ENCODE measurements at places on chromosomes 6 and 20.

DNA sequence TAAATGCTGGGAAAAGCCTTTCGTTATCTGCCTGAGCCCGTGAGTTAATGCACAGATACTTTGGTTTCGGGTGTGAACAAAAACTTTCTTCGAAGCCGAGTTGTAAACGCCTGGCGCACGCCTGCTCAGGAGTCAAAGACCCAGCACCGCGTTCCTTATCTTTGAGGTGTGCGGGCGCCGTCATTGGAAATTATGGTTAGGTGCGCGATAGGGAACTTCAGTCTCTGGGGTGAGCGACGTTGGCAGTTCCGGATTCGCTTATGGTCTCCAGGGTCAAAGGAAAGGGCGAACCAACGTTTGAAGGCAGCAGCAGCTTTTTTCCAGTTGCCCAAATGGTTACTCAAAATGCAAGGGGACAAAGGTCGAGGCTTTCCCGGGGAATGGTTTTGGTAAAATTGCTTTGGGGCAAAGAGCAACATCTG lies 853 bp downstream of the SLC22A3 start:
- DNase-seq = peak; percentile 53

- no peak for DNase-seq
Observed at GRCh38 chr6:134884752-134885151, 65.1 kb downstream of the ALDH8A1 start.

DNA sequence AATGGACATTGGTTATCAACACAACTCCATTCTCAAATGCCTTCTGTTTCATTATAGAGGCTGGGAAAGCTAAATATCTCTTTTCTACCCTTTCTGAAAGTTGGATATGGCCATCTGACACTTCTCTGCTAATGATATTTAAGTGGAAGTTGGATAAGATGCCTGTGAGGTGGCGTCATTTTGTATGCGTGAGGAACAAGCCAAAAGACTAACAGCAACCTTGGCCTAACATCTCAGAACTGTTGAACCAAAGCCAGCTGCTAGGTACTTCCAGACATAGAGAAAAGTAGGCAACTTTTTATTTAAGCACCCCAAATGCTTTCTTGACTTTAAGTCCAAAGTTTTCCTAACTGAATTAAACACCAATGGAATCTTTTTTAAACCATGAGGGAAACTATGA lies 708.4 kb downstream of the CD109 start:
- DNase-seq = no peak

DNA sequence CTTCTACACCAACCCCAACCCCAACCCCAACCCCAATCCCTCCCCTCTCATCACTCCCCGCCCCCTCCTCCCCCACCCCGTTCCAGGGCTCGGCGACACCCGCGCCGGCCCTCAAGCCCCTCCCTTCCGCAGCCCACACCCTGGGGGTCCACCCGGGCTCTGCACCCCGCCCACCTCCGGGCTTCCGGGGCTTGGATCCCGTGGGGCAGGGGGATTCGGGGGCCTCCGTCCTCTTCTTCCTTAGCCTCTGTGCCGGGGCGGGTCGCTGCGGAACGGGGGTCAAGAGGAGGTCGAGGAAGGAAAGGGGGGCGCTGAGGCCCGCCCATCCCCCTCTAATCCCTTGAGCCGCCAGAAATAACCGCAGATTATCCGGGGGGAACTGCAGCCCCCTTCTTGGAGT lies 690 bp downstream of the TULP1 start:
- DNase-seq = no peak

- no peak for DNase-seq
Observed at GRCh38 chr6:158027590-158028285, 46.1 kb downstream of the SYNJ2 start.

GRCh38 chr6:111447051-111447450 lies 36.0 kb downstream of the REV3L start:
- DNase-seq = no peak

GRCh38 chr20:19601126-19601810 lies 156.8 kb upstream of the RIN2 start:
- no peak for DNase-seq

DNA sequence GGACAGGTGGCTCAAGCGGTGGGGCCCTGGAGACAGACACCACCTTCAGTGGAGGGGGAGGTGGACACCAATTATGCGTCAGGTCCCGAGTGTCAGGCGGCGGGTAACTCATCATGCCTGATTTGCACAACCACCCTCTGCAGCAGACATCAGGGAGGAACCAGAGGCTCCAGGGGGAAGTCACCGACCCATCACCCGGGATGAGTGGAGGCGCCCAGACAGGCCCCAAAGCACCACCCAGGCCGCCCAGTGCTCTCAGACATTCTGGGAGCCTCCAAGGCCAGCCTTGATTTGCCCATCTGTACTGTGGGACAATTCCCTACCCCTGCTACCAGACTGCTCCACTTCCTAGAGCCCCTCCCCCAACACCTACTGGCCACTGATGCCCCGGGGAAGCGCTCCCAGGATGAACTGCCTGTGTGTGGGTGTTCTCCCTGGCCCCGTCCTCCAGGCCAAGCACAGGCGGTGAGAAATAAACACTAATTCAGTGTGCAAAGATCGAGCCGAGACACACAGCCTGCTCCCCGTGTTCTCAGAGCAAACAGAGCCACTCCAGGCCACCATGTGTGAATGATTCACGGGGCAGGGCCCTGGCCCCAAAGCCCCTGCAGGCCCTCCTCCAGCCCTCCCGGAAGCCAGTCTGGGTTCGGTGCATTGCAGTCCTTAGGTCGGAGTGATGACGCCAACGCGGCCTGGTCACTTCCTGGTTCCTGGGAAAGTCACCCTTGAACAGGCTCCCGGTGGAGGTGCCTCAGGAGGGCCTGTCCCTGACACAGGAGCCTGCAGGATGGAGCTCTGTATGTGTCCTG lies 107.2 kb downstream of the ASXL1 start:
- peak; percentile 98 for DNase-seq

- DNase-seq = no peak
Observed at GRCh38 chr6:51396583-51396982, 577.9 kb downstream of the TFAP2B start.

- DNase-seq = no peak
Observed at GRCh38 chr20:61719691-61720347, 345.9 kb downstream of the TAF4 start.

DNA sequence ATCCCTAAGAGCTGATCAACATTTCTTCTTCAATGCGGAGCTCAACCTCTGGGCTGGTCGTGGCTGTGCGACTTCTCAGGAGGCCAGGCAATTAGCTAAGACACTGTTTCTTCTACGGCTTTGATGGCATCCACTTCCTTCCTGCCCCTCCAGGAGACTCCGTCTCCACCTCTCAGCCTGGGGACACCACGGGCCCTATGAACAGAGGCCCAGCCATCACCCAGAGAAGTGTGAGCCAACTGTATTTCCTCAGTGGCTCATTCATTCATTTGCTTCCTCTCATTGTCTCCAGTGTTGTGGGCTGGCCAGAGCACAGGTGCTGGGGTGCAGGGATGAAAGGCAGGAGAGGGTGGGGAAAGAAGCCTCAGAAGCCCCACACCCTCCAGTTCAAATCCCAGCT lies 51.8 kb upstream of the APCDD1L start:
- no peak for DNase-seq

DNA sequence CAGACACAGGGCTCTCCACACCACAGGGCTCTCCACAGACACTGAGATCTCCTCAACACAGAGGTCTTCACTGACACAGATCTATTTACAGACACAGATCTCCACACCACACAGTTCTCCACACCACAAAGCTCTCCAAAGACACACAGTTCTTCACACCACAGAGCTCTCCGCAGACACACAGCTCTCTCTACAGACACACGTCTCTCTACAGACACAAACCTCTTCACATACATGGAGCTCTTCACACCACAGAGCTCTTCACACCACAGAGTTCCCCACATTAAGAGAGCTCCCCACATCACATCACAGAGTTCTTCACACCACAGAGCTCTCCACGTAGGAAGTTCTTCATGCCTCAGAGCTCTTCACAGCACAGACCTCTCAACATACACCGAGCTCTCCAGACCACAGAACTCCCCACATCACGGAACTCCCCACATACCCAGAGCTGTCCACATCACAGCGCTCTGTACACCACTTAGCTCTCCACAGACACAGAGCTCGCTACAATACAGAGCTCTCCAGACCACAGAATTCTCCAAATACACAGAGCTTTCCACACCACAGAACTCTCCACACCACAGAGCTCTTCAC lies 53.9 kb downstream of the ERMARD start:
- DNase-seq = no peak

DNA sequence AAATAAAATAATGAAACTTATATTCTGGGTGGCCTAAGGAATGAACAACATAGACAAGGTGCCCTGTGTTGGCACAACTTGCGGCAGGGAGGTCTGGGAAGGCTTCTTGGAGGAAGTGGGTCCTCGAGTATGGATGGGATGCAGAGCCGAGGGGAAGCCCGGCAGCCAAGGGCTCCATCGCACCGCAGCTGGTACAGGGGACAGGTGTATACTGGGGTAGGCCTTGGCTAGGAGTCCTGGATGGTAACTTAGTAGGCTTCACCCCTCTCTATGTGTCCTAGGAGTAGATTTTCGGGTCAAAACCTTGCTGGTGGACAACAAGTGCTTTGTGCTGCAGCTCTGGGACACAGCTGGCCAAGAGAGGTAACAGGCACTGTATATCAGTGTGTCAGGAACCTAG lies 28.0 kb downstream of the RAB44 start:
- no peak for DNase-seq

GRCh38 chr20:12925210-12925755 lies 83.5 kb upstream of the SPTLC3 start:
- peak; percentile 88 for DNase-seq

DNA sequence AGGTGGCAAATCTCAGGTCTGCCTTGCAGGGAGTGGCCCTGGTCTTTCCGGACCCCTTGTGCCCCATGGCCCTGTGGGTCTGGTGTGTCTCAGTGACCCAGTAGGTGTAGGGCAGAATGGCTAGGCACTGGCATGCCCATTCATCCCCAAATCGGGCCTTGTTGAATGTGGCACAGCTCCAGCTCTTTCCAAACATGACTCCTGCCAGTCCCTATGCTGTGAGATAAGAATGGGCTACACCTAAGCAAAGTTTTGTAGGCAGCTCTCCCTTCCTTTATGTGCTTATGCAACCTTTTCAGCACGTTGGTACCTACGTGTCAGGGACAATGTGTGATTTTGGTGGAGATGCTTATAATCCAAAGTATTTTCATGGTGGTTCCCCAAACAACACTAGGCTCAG lies 33.9 kb downstream of the FOXO3 start:
- DNase-seq = no peak

GRCh38 chr6:46491201-46491627 lies at the start of gene RCAN2:
Gene RCAN2 (minus strand): TSS chr6:46491449.
- DNase-seq = peak; percentile 48

DNA sequence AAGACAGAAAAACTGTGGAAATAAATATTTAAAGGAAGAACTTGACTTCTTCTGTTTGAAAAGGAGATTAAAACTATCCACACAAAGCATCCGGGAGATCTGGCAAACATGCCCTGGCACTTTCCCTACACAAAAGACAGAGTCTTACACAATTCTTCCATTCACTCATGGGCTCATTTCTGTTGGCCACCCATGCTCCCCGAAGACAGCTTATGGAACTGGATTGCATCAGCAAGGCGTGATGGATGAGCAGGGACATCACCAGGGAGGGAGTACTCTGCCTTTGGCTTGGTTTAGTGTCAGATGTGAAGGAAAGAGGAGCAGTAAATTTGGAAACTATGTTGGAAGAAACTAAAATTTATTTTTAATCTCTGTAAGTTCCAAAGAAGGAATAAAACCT lies 379.3 kb downstream of the CD109 start:
- no peak for DNase-seq

DNA sequence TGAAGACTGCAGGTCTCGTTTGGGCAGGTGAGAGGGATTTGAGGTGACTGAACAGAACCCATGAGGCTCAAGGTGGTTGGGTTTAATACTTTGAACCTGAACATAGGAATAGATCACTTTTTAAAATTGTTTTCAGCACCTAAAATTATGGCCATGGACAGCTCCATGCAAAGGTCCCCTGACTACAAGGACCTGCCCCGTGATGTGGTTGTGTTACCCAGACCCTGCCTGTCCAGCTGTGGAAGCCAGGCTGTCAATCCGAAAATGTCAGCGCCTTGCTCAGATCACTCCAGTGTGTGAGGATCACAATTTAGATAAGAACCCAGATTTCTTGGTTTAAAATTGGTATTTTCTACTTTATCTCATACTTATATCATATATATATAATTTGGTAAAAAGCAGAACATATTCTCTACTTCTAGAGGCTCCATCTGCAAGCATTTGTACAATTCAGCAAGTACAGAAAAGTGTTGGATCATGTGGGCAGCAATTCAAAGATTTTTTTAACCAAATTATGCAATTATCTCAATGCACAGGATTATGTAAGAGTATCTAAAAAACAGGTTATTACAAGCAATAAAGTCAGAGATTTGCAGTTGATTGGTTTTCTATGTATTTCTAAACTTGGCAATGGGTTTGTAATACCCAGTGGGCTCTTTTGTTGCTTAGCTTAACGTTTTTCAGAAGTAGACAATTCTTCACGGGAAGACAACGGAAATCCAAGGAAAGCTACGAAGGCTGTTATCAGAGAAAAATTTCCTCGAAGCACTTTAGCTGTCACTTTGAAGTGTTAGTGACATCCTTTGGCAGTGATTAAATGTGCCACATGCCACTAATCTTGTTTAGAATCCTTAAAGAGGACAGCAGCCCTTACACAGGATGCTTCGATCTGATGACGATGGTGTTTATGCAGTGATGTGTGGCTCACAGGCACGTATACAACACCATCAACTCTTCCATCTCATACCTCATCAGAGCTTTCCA lies 24.1 kb upstream of the RPS6KA2 start:
- no peak for DNase-seq

All from ELR (cell line).